Right cardiac atrium (tissue), 5 donors: ENCODE measurements at places on chromosomes 7 and 10. TPM values are rescaled to one million over a fixed set of nuclear protein-coding genes. Genes with fewer than 3 reads are reported as not detected.

Gene VSTM4
- total RNA-seq, result 21.4 TPM

Gene PKD1L1
- total RNA-seq, result 1.5 TPM

Gene PILRA
- 4.9 TPM for total RNA-seq

Gene TMEM270
- not detected for total RNA-seq

Gene GHRHR
- total RNA-seq, result not detected

Gene CAMK1D
- 26.6 TPM for total RNA-seq

Gene PTF1A
- total RNA-seq, result not detected

Gene AMZ1
- total RNA-seq, result 0.88 TPM

Gene C7orf33
- total RNA-seq, result not detected

Gene INSYN2A
- total RNA-seq, result not detected

Gene HGF
- total RNA-seq, result 4.5 TPM

Gene LGI1
- not detected for total RNA-seq

Gene CNTNAP2
- total RNA-seq, result 0.94 TPM

Gene NEUROD6
- total RNA-seq, result not detected

Gene NUTM2D
- 5.6 TPM for total RNA-seq

Gene RADIL
- total RNA-seq, result 6.9 TPM

Gene TWIST1
- total RNA-seq, result 3.3 TPM

Gene VPS26A
- total RNA-seq, result 29.6 TPM

Gene SLC26A3
- total RNA-seq, result not detected

Gene LLCFC1
- not detected for total RNA-seq

Gene TRIL
- 2.5 TPM for total RNA-seq

Gene TMUB1
- 28.5 TPM for total RNA-seq

Gene STAM
- total RNA-seq, result 37.3 TPM

Gene GRID1
- 0.28 TPM for total RNA-seq

Gene SH3PXD2A
- total RNA-seq, result 31.7 TPM

Gene ERVW-1
- total RNA-seq, result not detected

Gene PDK4
- total RNA-seq, result 85.9 TPM

Gene AKR1C4
- not detected for total RNA-seq

Gene VENTX
- total RNA-seq, result 0.45 TPM

Gene LFNG
- 6.6 TPM for total RNA-seq

Gene AKR1E2
- total RNA-seq, result 7.8 TPM

Gene TYSND1
- 4.7 TPM for total RNA-seq

Gene MNX1
- not detected for total RNA-seq

Gene FZD8
- 16.9 TPM for total RNA-seq

Gene SPDYE6
- total RNA-seq, result not detected

Gene ACSM6
- not detected for total RNA-seq

Gene SH2D4B
- not detected for total RNA-seq

Gene SPDYE11
- not detected for total RNA-seq

Gene C10orf90
- 0.22 TPM for total RNA-seq
